ENCODE measurements at places on chromosomes 12 and 14.

GRCh38 chr12:125399489-125399888, 334.3 kb downstream of the AACS start:
- no peaks in the 10 kb centered on the region for H3K4me1 ChIP-seq
- no peak overlapping the region for H3K27ac ChIP-seq
- no peaks in the 10 kb centered on the region for H3K27me3 ChIP-seq

- no peak overlapping the region for H3K4me3 ChIP-seq
- no peaks in the 10 kb centered on the region for H3K4me1 ChIP-seq
- H3K27me3 ChIP-seq: no peaks in the 10 kb centered on the region
- H3K36me3 ChIP-seq: no peaks in the 10 kb centered on the region
- DNase-seq: no peak
These were observed 290.9 kb upstream of the PWP1 start for GRCh38 chr12:107394693-107395092.

GRCh38 chr12:28367993-28368392, 177.7 kb downstream of the CCDC91 start:
- H3K36me3 ChIP-seq: peaks cover 29% of the 10 kb centered on the region
- H3K4me3 ChIP-seq: no peak overlapping the region
- H3K4me1 ChIP-seq: no peaks in the 10 kb centered on the region
- H3K27me3 ChIP-seq: no peaks in the 10 kb centered on the region
- no peak overlapping the region for H3K27ac ChIP-seq

GRCh38 chr14:50658203-50658602, 9.9 kb downstream of the SAV1 start:
- peak overlapping the region; percentile 11 for H3K27ac ChIP-seq
- no peaks in the 10 kb centered on the region for H3K27me3 ChIP-seq
- H3K4me1 ChIP-seq: peaks cover 23% of the 10 kb centered on the region
- H3K36me3 ChIP-seq: peaks cover 5% of the 10 kb centered on the region
- no peak for DNase-seq

DNA sequence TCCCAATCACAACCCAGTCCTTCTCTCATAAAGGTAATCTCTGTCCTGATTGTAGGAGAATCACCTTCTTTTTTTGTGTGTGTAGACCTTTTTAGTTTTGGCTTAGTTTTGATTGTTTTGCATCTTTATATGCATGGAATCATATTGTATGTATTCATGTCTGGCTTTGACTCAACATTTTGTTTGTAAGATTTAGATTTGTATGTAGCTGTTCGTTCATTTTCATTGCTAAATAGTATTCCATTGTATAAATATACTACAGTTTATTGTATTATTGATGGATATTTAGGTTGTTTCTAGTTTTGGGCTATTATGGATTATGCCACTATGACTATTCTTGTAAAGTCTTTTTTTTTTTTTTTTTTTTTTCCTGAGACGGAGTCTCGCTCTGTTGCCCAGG, 10.5 kb downstream of the ERC1 start:
- no peaks in the 10 kb centered on the region for H3K36me3 ChIP-seq
- peaks cover 13% of the 10 kb centered on the region for H3K4me1 ChIP-seq
- H3K27me3 ChIP-seq: no peaks in the 10 kb centered on the region

DNA sequence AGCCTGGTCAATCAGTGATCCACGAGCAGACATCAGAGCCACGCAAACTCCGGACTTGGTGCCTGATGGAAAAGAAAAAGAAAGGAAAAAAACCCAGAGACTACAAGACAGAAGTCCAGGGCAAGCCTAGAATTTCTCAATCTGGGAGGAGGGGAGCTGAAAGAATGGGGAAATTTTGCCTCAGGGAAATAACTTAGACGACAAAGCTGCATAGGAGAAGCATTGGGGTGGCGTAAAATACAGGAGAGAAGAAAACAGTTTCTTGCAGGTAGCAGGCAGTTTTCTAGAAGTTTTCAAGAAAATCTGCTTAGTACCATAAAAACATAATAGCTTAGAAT, 2.6 kb upstream of the SLC11A2 start:
- peaks cover 11% of the 10 kb centered on the region for H3K4me1 ChIP-seq
- H3K27ac ChIP-seq: no peak overlapping the region
- H3K4me3 ChIP-seq: no peak overlapping the region
- no peaks in the 10 kb centered on the region for H3K27me3 ChIP-seq
- H3K36me3 ChIP-seq: no peaks in the 10 kb centered on the region

GRCh38 chr12:122150127-122150681, 23.8 kb downstream of the IL31 start:
- no peak for DNase-seq
- H3K27ac ChIP-seq: no peak overlapping the region
- H3K4me3 ChIP-seq: no peak overlapping the region

DNA sequence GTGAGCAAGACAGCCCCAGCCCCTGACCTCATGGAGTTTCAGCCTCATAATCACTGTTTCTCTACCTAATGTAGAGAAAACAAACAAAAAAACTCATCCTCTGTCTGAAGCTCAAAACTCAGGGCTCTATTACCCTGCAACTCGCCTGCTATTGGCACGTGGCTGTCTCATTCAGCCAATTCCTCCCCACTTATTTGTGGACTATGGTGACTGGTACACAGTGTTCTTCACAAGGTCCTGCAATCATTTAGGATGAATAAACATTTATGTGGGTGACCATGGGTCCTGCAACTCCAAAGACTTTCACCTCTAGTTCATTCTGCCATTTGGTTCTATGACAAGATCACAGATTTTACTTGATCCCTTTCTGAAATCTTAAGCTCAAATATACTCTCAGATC, 4.7 kb downstream of the PPP2R3C start:
- no peak overlapping the region for H3K4me3 ChIP-seq
- no peaks in the 10 kb centered on the region for H3K27me3 ChIP-seq
- no peak overlapping the region for H3K27ac ChIP-seq
- peaks cover 34% of the 10 kb centered on the region for H3K36me3 ChIP-seq
- H3K4me1 ChIP-seq: peaks cover 7% of the 10 kb centered on the region

GRCh38 chr12:116366824-116367223, 89.3 kb upstream of the MED13L start:
- DNase-seq: no peak
- peaks cover 6% of the 10 kb centered on the region for H3K4me1 ChIP-seq
- no peak overlapping the region for H3K4me3 ChIP-seq
- no peaks in the 10 kb centered on the region for H3K36me3 ChIP-seq
- no peaks in the 10 kb centered on the region for H3K27me3 ChIP-seq
- H3K27ac ChIP-seq: no peak overlapping the region

GRCh38 chr12:3837049-3837448, 36.1 kb downstream of the PARP11 start:
- H3K4me3 ChIP-seq: no peak overlapping the region
- H3K27me3 ChIP-seq: no peaks in the 10 kb centered on the region
- no peak overlapping the region for H3K27ac ChIP-seq
- DNase-seq: no peak
- no peaks in the 10 kb centered on the region for H3K36me3 ChIP-seq
- H3K4me1 ChIP-seq: no peaks in the 10 kb centered on the region

- no peaks in the 10 kb centered on the region for H3K36me3 ChIP-seq
- no peak for DNase-seq
- H3K27me3 ChIP-seq: no peaks in the 10 kb centered on the region
- H3K27ac ChIP-seq: no peak overlapping the region
- no peak overlapping the region for H3K4me3 ChIP-seq
- H3K4me1 ChIP-seq: no peaks in the 10 kb centered on the region
These were observed 455.1 kb downstream of the BTG1 start for GRCh38 chr12:91690531-91690930.

All from gastrocnemius medialis (tissue), 4 donors.